ENCODE measurements at places on chromosomes 2 and 18.

GRCh38 chr2:234569776-234570430 lies 73.0 kb upstream of the ARL4C start:
- no peak for DNase-seq

GRCh38 chr2:15991231-15991630 lies 50.9 kb downstream of the MYCN start:
- DNase-seq = no peak

DNA sequence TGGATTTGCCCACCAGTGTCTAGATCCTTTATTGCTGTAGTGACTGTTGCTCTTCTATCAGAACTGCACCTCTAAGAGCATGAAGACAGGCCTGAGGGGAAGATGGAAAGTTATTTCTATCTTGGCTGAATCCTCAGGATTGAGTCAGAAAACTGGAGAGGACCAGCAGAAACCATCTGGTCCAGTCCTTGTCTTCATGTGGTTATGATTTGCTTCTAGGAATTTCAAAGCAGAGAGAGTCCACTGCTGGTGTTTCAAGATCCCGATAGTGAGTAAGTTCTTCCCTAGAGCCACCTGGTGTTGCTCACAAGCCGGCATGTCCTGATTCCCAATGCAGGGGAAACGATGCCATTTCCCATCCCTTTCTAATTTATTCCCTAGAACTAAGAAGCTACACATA lies 84.2 kb downstream of the NCKAP5 start:
- no peak for DNase-seq

- DNase-seq = no peak
Measured at GRCh38 chr2:236209996-236210395, 41.8 kb upstream of the GBX2 start.

GRCh38 chr2:224366267-224366844 lies 35.6 kb downstream of the FAM124B start:
- no peak for DNase-seq

DNA sequence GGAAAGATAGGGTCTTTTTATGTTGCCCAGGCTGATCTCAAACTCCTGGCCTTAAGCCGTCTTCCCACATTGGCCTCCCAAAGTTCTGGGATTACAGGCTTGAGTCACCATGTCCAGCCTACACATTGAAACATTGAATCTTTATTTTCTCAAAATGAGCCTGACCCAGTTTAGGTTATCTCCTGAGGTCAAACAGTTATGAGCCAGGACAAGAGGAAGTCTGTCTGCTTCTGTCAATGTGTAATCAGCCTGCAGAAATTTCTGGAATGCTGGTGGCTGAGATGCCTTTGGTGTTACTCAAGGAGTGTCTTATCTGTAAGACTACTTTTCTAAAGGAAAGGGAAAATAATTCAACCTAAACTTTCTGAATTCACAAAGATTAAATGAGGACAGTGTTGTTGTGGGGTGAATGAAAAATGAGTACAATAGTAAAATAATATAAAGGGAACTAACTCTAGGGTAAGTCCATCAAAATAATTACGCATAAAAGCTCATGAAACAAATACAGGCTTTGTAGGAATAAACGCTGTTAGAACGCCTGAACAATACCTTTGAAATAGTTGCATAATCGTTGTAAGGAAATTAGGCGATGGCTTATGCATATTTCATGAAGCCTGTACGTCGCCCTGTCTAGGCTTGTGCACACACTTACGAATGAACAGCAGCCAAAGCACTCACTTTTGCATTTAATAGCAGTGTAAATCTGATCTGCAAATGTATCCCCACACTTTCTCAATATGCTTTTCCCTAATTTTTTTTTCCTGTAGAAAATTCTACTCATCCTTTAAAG lies 260.8 kb downstream of the RDH14 start:
- no peak for DNase-seq

DNA sequence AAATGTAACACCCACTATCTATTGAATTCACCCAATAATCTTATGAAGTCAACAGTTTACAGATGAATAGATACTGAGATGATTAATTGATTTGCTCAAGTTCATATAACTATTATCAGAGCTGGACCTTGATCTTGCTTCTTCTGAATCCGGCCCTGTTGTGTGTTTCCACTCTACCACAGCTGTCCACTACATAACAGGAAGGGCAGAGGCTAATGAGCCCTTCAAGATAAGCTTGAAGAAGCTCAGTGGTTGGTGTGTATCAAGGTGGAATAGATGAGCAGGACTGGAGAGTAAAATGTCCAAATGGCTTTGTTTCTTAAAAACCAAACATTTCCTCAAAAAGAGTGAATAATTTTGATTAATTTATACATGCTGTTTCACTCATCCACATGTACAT lies 56.4 kb upstream of the ITGB6 start:
- DNase-seq = no peak

DNA sequence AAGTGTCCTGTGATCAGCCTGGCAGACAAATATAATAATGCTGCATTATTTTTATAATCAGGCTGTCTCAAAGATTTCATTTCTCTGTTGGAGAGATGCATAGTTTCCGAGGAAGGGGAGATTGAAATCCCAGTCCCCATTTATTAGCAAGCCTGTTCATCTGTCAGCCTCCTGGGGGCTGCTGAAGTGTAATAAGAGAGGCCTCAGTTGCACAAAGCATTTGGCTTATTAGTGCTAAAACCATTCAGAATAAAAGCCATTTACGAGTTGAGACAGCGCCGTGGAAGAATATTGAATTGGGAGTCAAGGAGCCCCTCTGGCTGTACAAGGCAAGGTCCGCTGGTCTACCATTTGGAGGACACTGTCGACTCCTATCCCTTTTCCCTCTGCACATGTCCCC lies 6.1 kb downstream of the GPR39 start:
- DNase-seq = no peak

DNA sequence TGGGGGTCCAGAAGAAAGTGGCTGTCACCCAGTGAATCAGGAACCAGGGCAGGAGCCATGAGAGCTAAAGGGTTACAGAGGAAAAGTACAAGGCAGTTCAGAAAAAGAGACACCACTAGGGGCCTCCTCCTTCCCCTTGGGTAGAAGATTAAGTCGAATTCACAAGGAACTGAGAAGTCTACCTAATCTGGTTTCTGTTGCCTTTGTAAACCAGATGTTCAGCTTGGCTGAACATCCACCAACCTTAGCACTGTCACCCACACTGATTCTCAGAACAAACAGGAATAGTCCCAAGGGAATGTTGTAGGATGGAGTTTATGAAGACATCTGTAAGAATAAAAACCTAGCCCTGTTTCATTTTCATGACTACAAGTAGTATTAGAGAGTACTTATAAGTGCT lies 90.4 kb upstream of the NOSTRIN start:
- DNase-seq = no peak

DNA sequence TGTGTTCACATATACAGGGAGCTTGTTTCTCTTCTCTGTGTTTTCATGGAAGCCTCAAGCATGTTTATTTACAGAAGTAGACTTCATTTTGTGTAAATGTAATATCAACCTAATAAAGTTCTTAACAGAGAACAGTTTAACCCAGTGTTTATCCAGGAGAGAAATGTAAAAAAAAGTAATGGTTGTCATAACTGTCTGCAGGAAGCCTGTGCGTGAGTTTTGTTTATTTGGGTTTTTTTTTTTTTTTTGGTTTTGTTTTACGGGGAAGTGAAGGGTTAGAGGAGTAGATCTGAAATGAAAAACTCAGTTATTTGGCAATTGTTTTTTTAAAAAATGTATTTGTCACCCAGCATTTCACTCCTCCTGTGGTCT lies 124.7 kb downstream of the RAPGEF4 start:
- DNase-seq = no peak

DNA sequence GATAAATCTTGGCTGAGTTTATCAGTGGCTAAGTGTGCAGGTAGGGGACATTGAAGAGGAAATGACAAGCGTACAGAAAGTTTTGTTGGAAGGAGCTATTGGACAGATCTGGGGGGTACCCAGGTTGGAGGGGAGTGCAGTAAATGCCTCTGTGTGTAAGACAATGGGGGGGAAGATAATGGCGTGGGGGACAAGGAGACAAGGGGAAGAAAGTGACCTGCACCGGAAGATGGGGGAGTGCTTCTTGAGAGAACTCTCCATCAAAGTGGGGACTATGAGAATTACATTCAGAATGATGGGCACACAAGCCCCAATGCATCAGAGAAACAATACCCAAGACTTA lies 190.0 kb downstream of the ALPK2 start:
- no peak for DNase-seq

GRCh38 chr2:239951825-239952224 lies 73.3 kb downstream of the NDUFA10 start:
- no peak for DNase-seq

DNA sequence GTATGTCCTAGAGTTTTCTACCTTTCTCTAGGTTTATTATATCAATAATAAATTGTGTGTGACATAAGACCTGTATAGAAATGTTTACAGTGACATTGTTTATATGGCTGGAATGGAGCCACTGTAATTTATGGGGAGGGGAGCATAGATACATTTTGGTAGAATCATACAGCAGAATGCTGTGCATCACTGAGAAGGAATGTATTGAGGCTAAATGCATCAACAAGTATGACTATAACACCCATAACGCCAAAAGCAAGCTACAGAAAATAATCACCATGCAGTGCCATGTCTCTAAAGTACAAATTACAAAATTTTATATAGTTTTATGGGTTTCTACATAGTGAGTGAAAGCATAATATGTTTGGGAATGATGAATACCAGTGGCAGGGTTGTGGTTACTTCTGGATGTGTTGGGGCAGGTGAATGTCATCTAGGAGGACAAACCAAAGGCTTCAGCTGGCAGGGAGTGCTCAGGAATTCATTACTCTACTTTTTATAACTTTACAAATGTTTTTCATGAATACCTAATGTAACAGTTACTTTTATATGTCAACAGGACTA lies 226.0 kb upstream of the NETO1 start:
- DNase-seq = no peak

GRCh38 chr18:74651327-74652128 lies 53.9 kb downstream of the ZNF407 start:
- no peak for DNase-seq
